Skin of body (tissue), 3 donors: ENCODE measurements at places on chromosomes 5 and 9. TPM values are rescaled to one million over a fixed set of nuclear protein-coding genes. Genes with fewer than 3 reads are reported as not detected.
A peak's percentile ranks its signal among the peaks of the same experiment; 100 is the strongest.

- DNase-seq = no peak
These were observed 16.4 kb upstream of the TTC1 start for GRCh38 chr5:159992566-159992965.

GRCh38 chr5:175467983-175468690 is 10.2 kb upstream of the SFXN1 start:
- DNase-seq = no peak

GRCh38 chr5:91541696-91542095 is 158.6 kb upstream of the ARRDC3 start:
- DNase-seq = no peak

DNA sequence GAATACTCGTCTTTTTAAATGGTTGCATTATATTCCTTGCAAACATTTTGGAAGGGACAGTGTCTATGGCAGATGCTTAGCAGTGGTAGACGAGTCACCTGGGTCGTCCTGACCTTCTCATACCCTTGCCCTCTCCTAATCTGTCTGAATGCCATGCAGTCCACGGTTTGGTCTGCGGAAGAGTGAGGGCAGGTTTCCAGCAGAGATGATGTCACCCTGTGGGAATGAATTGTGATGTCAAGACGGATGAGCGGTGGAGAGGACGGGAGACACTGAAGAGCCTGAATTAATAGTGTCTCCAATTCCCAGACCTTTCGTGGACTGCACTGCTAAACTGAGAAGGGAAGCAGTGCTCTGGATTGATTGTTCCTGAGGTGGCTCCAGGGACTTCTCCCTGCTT is 329.0 kb upstream of the PANK3 start:
- no peak for DNase-seq

DNA sequence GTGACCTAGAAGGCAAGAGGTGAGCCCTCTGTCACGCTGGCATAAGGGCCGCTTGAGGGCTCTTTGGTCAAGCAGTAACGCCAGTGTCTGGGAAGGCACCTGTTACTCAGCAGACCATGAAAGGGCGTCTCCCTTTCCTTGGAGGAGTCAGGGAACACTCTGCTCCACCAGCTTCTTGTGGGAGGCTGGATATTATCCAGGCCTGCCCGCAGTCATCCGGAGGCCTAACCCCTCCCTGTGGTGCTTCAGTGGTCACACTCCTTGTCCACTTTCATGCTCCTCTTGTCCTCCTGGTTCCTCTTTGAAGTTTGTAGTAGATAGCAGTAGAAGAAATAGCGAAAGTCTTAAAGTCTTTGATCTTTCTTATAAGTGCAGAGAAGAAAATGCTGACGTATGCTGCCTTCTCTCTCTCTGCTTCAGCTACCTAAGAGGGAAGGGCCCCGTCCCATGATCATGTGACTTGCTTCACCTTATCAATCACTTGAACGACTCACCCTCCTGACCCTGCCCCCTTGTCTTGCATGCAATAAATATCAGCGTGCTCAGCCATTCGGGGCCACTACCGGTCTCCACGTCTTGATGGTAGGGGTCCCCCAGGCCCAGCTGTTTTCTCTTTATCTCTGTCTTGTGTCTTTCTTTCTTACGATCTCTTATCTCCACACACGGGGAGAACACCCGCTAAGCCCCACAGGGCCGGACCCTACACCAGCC is 16.7 kb upstream of the SCGB3A1 start:
- DNase-seq = no peak

DNA sequence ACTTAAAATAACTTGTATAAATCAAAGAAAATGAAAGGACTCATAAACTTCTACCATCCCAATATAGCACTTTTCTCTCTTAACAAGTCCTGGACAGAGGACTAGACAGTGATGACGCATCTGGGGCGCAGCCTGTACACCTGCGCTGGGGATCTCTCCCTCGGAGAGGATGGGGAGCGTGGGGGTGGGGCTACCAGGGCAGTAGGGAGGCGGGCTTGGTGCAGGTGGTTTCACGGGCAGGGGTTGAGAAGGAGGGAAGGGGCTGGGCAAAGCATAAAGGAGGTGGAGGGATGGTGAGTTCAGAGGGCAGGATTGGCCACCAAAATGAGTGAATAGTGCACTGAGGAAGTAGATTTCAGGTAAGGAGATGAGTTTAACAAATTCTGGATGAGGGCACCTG is 41.1 kb downstream of the STC2 start:
- DNase-seq = no peak

DNA sequence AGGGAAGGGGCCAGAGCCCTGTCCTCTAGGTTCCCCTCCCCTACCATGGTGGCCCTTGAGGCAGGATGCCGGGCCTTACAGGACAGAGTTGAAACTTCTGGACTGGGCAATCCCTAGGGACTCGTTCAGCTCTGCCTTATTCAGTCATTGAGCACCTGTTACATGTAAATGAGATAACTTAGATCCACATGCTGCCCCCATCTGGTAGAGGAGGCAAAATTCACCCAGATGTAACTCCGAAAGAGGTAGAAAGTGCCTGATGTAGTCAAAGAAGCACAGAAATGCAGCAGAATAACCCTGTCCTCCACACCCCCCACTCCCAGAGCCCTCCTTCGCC is 1.5 kb downstream of the GGTA1 start:
- peak; percentile 51 for DNase-seq

The SMIM27 gene
- 2.3 TPM for total RNA-seq

The RNF183 gene
- total RNA-seq = 0.20 TPM
